ENCODE measurements at places on chromosomes 16 and 17.

GRCh38 chr17:41553176-41553575 is 18.7 kb downstream of the KRT9 start:
- DNase-seq: peak; percentile 26

GRCh38 chr17:57582881-57583756 is 162.0 kb downstream of the CCDC182 start:
- DNase-seq: no peak

DNA sequence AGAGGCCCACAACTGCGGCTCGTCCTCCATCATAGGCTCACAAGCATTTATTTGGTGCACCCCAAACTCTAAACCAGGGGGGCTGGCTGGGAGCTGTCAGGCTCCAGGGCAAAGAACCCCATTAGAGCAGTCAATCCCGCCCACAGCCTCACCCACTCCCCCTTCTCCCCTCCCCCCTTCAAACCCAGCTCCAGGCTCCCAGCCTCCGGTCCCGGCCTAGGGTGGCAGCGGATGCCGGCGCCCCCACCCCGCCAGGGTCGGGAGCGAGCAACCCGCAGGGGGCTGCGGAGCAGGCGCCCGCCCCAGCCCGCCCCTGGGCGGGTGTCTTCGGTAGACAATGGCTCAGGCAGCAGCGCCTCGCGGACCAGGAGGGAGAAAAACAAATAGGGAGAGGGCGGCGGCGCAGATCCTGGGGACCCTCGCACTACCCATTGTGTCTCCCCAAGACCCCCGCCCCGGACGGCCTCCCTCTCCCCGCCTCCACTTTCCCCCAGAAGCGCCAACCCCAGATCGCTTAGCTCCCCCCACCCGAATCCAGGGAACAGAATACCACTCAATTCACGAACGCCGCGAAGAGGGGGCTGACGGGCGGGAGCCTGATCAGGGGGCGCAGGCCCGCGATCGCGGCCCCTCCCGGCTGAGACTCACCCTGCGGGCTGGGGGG is 572 bp downstream of the FAM171A2 start:
- DNase-seq: no peak

DNA sequence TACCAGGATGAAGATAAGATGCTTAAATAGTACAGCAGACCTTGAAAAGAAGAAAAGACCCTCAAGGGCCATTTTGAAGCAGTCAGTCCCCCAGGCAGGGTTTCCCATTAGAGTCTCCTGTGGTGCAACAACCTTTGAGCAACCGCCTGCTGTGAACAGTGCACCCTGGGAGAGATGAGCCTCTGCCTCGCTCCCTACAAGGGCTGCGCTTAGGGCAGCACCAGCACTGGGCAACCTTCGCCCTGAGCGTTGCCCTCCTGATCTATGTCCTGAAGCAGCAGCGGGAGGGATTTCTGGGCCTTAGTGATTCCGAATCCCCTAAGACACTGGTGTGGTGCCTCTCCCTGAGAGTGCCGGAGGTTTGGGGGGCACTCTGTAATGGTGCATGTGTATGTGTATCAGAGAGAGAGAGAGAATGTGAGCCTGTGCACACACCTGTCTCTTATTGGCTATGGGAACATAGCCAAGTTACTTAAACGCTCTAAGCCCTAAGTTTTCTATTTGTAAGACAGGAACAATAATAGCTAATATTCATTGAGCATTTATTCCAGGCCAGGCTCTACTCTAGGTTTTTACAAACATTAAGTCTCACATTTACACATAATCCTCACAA is 25.2 kb upstream of the ABCC12 start:
- DNase-seq: no peak

DNA sequence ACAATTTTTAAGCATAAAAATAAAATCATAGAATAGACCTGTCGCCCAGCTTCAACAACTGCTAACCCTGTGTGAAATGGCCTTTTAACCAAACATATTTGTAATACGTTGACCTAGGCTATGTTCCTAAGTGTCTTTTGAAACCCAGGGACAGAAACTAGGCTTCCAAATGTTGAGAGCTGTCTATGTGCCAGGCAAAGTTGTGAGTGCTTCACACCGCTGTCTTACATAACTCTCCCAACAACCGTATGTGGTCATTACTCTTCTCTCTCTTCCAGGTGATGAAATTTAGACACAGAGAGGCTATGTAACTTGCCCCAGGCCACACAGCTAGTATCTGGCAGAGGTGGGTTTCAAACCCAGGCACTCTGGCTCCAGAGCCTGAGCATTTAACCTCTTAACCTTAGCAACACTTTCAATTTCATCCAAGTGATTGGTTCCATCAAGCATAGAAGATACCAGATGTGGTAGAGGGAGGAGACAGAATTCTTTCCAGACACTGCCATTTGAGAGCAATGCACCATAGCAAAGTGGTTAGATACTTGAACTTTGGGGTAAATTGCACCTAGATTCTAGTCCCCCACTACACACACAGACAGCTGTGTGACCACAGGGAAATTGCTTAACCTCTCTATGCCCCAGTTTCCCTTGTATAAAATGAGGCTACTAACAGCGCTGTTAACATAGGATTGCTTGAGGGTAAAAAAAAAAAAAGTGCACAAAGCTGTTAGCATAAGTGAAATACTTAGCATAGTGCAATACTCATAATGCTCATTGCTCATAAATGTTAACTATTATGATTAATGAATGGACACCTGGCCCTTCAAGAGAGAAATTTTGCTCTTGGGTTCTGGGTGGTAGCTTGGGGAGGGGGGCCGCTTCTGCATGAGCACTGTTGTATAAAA is 160.6 kb downstream of the IRX3 start:
- no peak for DNase-seq

- no peak for DNase-seq
Measured at GRCh38 chr17:82890339-82890730, 50.5 kb upstream of the ZNF750 start.

DNA sequence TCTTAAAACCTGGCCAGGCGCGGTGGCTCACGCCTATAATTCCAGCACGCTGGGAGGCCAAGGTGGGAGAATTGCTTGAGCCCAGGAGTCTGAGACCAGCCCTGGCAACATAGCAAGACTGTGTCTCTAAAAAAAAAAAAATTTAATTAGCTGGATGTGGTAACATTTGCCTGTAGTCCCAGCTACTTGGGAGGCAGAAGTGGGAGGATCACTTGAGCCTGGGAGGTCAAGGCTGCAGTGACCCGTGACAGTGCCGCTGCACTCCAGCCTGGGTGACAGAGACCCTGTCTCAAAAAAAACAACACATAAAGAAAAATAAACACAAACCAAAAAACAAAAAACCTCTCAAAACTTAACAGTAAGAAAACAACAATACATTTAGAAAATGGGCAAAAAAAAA is 106.3 kb downstream of the SMG6 start:
- no peak for DNase-seq

DNA sequence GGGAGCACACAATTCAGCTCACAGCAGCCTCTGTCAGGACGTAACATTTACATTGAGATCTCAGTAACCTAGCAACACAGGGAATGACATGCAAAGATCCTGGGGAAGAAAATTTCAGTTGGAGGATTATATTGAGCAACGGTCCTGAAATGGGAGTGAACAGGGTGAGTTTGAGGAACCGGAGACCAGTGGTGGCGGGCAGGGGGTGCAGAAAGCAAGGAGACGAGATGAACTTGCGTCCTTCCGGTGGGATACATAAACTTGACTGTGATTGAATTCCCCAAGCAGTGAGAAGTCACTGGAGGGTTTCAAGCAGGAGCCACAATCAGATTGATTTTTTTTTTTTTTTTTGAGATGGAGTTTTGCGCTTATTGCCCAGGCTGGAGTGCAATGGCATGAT is 51.5 kb downstream of the SHISA6 start:
- no peak for DNase-seq

- peak; percentile 60 for DNase-seq
Measured at GRCh38 chr17:61029181-61029580, 351.5 kb downstream of the BCAS3 start.
